Right atrium auricular region (tissue), 2 donors: ENCODE measurements at places on chromosomes 1 and 21. TPM values are rescaled to one million over a fixed set of nuclear protein-coding genes. Genes with fewer than 3 reads are reported as not detected.

The LRRC7 gene
- total RNA-seq = 0.75 TPM

The IL19 gene
- total RNA-seq = not detected

The S100PBP gene
- total RNA-seq = 5.7 TPM

The KCNA2 gene
- total RNA-seq = 0.78 TPM

The LHX8 gene
- not detected for total RNA-seq

The ISG20L2 gene
- total RNA-seq = 13.6 TPM

The RAB3B gene
- not detected for total RNA-seq

The GIPC2 gene
- total RNA-seq = 1.5 TPM

- H3K27ac ChIP-seq = no peak overlapping the region
- H3K36me3 ChIP-seq = no peaks in the 10 kb centered on the region
- H3K27me3 ChIP-seq = no peaks in the 10 kb centered on the region
- H3K4me1 ChIP-seq = no peaks in the 10 kb centered on the region
- DNase-seq = peak; percentile 23
Observed at GRCh38 chr1:182071924-182072323, 10.4 kb upstream of the ZNF648 start.

- H3K4me3 ChIP-seq = no peak overlapping the region
- H3K27ac ChIP-seq = no peak overlapping the region
- H3K36me3 ChIP-seq = no peaks in the 10 kb centered on the region
- no peak for DNase-seq
Observed at GRCh38 chr1:47824716-47825115, 172.5 kb downstream of the TRABD2B start.

DNA sequence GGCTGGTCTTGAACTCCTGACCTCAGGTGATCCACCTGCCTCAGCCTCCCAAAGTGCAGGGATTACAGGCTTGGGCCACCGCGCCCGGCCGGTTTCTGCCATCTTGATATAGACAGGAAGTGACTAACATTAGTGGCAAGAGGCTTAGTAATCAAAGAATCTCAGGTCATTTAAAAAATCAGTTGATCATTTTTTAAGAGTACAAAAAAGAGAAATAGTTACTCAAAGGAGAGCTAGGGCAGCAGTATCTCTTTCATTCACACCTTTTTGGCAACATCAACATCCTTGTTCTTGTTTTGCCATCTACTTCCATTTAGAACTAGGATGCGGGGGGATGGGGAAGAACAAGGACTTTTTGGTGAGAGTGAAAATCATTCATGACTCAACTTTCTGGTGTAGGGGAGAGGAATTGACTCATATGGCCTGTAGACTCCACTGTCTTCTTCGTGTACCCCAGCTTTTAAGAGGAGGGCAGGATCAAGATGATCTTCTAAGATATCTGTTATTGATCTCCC, 8.8 kb downstream of the FCRLB start:
- DNase-seq = no peak
- no peak overlapping the region for H3K4me3 ChIP-seq
- no peak overlapping the region for H3K27ac ChIP-seq
- no peaks in the 10 kb centered on the region for H3K27me3 ChIP-seq
- H3K4me1 ChIP-seq = no peaks in the 10 kb centered on the region

DNA sequence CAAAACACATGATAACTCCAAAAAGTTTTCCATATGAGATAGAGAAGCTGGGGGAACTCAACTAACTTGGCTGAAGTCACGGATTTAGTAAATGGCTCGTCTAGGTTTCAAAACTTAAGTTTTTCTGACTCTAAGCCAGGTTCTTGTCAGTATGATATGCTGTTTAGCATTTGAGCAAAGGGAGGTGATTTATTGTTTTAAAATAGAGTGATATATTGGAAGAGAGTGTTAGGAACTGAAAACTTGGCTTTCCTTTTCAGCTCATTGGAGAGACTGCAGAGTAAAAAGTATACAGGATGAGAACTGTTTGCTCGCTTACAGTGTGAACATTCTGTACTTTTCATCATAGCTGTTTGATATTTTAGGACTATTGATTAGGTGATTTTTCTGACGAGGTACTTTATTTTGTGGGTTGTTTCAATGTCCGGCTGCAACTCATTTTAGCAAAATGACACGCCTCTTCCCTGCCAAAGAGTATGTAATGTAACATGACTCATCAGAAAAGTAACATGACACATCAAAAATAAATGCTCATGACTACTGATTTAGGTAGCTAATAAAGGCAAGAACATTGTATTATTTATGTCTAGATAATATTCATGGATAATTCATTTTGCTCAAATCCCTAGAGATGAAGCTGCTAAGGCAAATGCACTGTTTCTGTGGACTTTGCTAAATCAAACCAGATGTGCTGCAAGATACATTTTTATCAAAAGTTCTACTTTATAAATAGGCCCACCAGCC, 355.1 kb downstream of the GPATCH2 start:
- H3K27me3 ChIP-seq = no peaks in the 10 kb centered on the region
- H3K27ac ChIP-seq = no peak overlapping the region
- no peaks in the 10 kb centered on the region for H3K36me3 ChIP-seq
- DNase-seq = no peak
- H3K4me1 ChIP-seq = no peaks in the 10 kb centered on the region

DNA sequence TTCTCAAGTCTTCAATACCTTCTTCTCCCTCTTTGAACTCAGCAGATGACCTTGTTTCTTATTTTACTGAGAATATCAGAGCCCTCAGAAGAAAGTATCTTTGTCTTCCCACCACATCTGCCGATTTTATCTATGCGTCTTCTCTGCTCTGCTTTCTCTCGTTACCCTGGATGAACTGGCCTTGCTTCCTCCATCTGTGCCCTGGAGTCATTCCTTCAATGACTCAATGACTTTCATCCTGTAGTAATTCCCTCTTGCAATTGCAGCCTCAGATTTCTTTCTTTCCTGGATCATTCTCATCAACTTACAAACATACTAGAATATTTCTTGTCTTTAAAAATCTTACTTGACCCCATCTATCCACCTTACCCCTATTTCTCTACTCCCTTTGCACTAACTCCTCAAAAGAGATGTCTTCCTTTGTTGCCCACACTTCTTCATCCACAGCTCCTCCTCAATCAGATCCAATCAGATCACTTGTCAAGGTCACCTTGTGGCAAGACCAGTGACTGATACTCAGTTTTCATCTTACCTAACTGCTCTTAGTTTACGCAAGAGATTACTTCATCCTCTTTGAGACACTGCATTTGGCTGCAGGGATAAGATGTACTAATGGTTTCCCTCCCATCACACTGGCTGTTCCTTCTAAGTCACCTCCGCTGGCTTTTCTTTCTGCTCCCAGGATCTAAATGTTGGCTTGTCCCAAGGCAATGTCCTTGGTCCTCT, 8.2 kb upstream of the TGFBR3 start:
- H3K4me3 ChIP-seq = no peak overlapping the region
- H3K27me3 ChIP-seq = no peaks in the 10 kb centered on the region
- no peaks in the 10 kb centered on the region for H3K36me3 ChIP-seq
- no peaks in the 10 kb centered on the region for H3K4me1 ChIP-seq

- no peaks in the 10 kb centered on the region for H3K4me1 ChIP-seq
- no peak overlapping the region for H3K4me3 ChIP-seq
- H3K27ac ChIP-seq = no peak overlapping the region
Observed at GRCh38 chr1:29747196-29747595, 510.9 kb downstream of the PTPRU start.

- no peaks in the 10 kb centered on the region for H3K36me3 ChIP-seq
- no peaks in the 10 kb centered on the region for H3K4me1 ChIP-seq
- no peak for DNase-seq
- no peak overlapping the region for H3K27ac ChIP-seq
Observed at GRCh38 chr1:201599548-201599947, 60.6 kb downstream of the NAV1 start.

- no peak overlapping the region for H3K27ac ChIP-seq
- H3K27me3 ChIP-seq = no peaks in the 10 kb centered on the region
- H3K4me3 ChIP-seq = no peak overlapping the region
- no peak for DNase-seq
Observed at GRCh38 chr1:8814865-8815264, 2.6 kb downstream of the RERE start.

GRCh38 chr1:75123756-75124155, 10.4 kb upstream of the LHX8 start:
- DNase-seq = no peak
- H3K27me3 ChIP-seq = no peaks in the 10 kb centered on the region
- no peak overlapping the region for H3K4me3 ChIP-seq
- H3K27ac ChIP-seq = no peak overlapping the region

DNA sequence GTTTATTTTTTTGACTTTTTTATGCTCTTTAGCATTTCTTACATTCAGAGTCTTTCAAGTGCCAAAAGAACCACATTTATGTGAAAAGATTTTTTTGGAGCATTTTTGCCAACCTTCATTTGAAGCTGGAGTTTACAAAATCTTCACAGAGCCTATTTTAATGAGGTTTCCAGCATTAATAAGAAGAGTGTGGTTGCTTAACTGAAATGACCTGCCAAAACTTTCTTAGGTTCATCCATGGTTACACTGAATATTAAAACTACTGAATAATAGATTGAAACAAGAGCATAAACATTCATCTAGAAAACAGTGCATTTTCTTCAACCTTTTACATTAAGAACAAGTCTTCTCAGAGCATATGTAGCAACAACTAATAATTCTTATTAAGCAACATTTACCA, 672.3 kb upstream of the CXADR start:
- H3K27me3 ChIP-seq = no peaks in the 10 kb centered on the region
- no peak for DNase-seq
- H3K36me3 ChIP-seq = no peaks in the 10 kb centered on the region
- peak overlapping the region; percentile 25 for H3K27ac ChIP-seq

GRCh38 chr1:62177621-62178020, 17.0 kb upstream of the L1TD1 start:
- H3K36me3 ChIP-seq = no peaks in the 10 kb centered on the region
- no peak overlapping the region for H3K27ac ChIP-seq
- H3K4me3 ChIP-seq = no peak overlapping the region
- H3K27me3 ChIP-seq = no peaks in the 10 kb centered on the region
- no peaks in the 10 kb centered on the region for H3K4me1 ChIP-seq
- no peak for DNase-seq

DNA sequence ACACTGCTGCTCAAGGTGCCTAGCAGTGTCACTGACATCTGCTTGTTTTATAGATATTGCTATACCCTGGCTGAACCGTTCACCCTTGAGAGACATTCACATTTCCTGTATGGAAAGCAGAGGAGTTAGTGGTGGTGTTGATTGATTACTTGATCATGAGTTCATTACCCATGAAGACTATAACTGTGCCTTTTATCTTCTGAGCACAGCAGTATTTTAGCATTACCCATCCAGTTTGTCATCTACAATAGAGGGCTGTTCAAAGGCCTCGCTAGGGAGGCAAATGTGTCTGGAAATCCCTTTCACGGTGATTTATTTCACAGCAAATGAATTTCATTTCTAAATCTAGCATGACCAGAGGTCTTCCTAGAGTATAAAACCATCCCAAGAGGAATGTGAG, 160.0 kb downstream of the DNM3 start:
- H3K27ac ChIP-seq = no peak overlapping the region
- H3K4me3 ChIP-seq = no peak overlapping the region
- DNase-seq = no peak

DNA sequence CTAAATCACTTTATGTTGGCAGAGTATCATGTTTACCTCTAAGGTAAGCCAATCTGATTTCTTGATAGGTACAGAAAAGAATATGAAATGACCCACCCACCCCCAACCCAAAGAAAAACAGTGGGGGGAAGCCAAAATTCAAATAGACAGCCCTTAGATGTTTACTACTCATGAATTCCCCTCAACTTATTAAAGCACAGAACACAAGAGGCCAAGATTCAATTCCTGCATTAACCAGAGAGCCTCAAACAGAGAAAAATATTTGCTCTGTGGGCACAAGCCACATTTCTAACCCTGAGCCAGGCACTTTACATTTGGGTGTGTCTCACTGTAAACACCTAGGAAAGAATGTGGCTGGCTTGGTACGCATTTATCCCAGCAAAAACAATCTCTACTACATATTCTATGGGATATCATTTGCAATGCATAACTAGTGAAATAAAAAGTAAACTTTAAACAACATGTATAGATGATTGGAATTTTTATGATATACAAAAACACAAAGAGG, 84.3 kb downstream of the PTPN14 start:
- H3K27me3 ChIP-seq = no peaks in the 10 kb centered on the region
- no peaks in the 10 kb centered on the region for H3K4me1 ChIP-seq
- no peak overlapping the region for H3K27ac ChIP-seq
- no peak for DNase-seq

- H3K36me3 ChIP-seq = no peaks in the 10 kb centered on the region
- no peak overlapping the region for H3K27ac ChIP-seq
- no peaks in the 10 kb centered on the region for H3K4me1 ChIP-seq
- H3K4me3 ChIP-seq = no peak overlapping the region
- no peaks in the 10 kb centered on the region for H3K27me3 ChIP-seq
Observed at GRCh38 chr1:231019711-231020110, 20.3 kb downstream of the FAM89A start.

- no peak overlapping the region for H3K4me3 ChIP-seq
- no peaks in the 10 kb centered on the region for H3K4me1 ChIP-seq
Observed at GRCh38 chr21:22128671-22129070, 1130.5 kb downstream of the NCAM2 start.

DNA sequence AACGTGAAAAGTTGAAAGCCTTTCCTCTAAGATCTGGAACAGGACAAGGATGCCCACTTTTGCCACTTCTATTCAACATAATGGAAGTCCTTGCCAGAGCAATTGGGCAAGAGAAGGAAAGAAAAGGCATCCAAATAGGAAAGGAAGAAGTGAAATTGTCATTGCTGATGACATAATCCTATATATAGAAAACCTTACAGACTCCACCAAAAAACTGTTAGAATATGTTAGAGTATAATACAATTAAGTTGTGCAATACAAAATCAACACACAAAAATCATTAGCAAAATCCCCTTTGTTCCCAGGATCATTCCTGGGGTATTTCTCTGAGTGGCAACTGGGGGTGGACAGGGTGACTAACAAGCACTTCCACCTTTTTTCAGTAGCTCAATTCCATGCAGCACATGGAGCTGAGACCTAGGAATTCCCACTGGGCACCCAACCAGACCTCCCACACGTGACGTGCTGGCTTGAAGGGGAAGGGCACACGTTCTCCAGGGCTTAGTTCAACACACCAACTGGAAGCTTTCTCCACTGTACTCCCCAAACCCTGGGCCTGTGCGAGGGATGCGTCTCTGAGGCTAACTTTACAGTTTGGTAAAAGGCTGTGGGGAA, 9.6 kb downstream of the STUM start:
- H3K27me3 ChIP-seq = no peaks in the 10 kb centered on the region
- H3K4me3 ChIP-seq = no peak overlapping the region
- H3K4me1 ChIP-seq = no peaks in the 10 kb centered on the region
- no peaks in the 10 kb centered on the region for H3K36me3 ChIP-seq
- no peak overlapping the region for H3K27ac ChIP-seq

GRCh38 chr1:207935166-207935583, 24.2 kb upstream of the CD34 start:
- no peak overlapping the region for H3K4me3 ChIP-seq
- H3K36me3 ChIP-seq = no peaks in the 10 kb centered on the region
- peaks cover 24% of the 10 kb centered on the region for H3K4me1 ChIP-seq
- no peak for DNase-seq
- H3K27ac ChIP-seq = no peak overlapping the region
- no peaks in the 10 kb centered on the region for H3K27me3 ChIP-seq

DNA sequence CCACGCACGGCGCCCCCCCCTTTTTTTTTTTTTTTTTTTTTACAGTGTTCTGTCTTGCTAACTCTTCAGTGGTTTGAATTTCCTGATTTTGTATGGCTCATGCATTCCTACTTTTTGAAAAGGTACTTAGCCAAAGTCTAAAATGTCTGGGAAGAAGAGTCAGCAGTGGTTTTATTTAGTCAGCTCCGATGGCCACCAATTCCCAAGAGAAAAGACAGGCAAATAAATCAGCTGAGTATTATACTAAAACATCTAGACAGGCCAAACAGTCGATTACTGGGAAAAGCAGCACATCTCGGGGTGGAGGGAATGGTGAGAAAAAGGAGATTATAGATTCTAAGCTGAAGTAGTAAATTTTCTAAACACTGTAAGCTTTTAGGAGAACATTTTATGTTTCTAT, 192.5 kb upstream of the ZRANB2 start:
- no peaks in the 10 kb centered on the region for H3K27me3 ChIP-seq
- H3K4me3 ChIP-seq = no peak overlapping the region
- H3K27ac ChIP-seq = no peak overlapping the region
- H3K36me3 ChIP-seq = no peaks in the 10 kb centered on the region
- no peak for DNase-seq
